ENCODE measurements at places on chromosomes 7 and 10.

- no peak for DNase-seq
Observed at GRCh38 chr7:103809229-103809994, 180.0 kb downstream of the RELN start.

GRCh38 chr10:110364531-110364937 lies 59.8 kb upstream of the SMNDC1 start:
- DNase-seq, result no peak

GRCh38 chr7:92813390-92814024 lies 22.9 kb downstream of the CDK6 start:
- no peak for DNase-seq

- DNase-seq, result no peak
Observed at GRCh38 chr7:101179713-101180112, 380 bp downstream of the NAT16 start.

- DNase-seq, result no peak
Observed at GRCh38 chr10:91149550-91149949, 70.9 kb upstream of the PCGF5 start.

- DNase-seq, result no peak
Observed at GRCh38 chr7:31022726-31023125, 29.4 kb upstream of the ADCYAP1R1 start.

GRCh38 chr7:74501298-74501697 lies 47.6 kb downstream of the GTF2IRD1 start:
- no peak for DNase-seq

DNA sequence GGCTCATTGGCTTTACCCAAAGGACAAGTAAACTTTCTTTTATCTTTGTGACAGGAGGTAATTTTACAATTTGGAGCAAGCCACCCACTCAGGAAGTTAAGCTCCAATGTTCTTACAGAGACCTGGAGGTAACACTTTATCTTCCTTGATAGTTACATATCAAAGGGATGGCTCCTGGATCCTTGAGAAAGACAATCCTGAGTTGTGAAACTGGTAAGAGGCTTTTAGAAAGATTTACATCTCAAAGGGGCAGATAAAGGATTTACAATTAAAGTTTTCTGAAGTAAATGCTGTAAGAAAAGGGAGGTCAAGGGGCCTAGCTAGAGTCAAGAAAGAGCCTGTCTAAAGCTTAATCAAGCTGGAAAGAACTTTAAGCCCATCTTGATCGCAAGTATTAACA lies 124.4 kb upstream of the ZNF804B start:
- DNase-seq, result no peak

DNA sequence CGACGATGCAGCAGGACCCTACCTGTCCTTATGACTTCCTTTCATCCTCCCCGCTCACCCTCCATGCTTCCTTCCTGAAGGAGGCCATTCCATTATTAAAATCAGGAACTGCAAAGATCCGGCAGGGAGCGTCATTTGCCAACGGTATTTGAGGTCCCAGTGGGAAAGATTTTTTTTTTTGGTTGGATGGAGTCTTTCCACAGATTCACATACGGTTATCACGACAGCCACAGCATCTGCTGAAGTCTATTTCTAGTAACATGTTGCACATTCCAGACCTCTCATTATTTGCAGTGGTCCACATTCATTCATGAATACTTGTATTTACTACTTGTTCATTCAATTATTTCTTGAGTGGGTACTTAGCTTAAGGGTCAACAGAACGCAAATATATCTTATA lies 94.7 kb upstream of the LYZL2 start:
- no peak for DNase-seq

DNA sequence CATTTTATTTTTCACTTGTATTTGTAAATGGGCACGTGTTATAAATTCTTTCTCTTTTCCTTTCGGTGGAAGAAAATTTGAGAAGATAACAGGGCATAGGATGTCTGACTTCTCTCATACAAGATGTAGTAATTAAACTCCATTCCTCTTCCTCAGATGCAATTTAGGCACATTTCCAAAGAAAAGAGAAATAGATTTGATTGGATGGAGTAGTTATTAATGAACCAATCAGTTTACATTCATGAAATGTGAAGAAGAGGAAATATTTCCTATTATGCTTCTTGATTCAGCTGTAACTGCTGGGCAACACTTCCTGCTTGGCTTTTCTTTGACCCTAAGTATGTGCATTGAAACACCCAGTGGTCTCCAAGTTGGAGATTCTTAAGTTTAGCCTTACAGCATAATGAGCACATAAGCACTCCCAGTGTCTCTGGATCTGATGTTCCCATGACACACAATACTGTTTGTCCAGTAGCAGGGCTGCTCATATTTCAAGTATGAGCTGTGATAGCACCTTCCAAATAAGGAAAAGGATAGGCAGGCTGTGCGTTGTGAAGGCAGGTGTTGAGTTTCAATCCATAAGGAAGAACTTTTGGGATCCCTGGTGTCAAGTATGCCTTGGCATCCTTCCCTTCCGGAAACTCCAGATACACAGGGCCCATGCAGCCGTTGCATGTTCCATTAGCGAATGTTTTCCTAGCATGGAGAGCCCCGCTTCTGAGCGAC lies 33.4 kb upstream of the COBL start:
- peak; percentile 52 for DNase-seq

DNA sequence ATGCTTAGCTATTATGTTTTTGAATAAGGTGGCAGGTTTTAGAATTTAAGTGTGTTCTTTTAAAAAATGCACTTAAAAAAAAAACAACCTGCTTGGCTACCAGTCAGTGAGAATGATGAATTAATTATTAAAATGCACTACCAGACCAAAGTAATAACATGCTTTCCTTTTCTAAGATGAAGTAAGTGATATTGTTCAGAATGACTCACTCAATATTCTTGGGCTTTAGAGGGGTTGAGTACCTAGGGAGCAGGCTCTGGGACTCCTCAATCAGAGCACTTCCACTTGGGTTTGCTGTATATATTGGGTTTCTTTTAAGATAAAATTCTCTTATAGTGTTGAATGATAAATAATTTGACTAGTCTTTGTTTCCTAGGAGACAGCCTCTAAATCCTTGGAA lies 8.6 kb downstream of the STAM start:
- no peak for DNase-seq

DNA sequence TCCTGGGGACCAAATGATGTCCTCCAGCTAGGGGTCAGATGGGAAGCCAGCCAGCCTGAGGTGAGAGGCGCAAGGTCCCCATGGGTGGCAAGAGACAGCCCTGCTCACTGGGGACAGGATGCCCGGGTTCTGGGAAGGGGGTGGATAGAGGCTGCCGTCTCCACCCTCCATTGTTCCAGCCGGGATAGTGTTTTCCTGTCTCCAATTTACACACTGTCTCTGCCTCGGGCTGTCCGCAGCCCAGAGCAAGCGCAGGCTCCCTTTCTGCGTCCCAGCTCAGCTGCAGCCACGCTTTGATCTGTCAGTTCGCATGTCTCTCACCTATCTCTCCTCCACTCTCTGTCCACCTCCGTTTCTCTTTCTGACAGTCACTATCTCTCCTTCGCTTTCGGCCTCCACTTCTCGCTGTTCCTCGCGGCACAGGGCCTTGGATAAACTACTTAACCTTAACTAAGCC lies 2.1 kb downstream of the EPHB4 start:
- no peak for DNase-seq

DNA sequence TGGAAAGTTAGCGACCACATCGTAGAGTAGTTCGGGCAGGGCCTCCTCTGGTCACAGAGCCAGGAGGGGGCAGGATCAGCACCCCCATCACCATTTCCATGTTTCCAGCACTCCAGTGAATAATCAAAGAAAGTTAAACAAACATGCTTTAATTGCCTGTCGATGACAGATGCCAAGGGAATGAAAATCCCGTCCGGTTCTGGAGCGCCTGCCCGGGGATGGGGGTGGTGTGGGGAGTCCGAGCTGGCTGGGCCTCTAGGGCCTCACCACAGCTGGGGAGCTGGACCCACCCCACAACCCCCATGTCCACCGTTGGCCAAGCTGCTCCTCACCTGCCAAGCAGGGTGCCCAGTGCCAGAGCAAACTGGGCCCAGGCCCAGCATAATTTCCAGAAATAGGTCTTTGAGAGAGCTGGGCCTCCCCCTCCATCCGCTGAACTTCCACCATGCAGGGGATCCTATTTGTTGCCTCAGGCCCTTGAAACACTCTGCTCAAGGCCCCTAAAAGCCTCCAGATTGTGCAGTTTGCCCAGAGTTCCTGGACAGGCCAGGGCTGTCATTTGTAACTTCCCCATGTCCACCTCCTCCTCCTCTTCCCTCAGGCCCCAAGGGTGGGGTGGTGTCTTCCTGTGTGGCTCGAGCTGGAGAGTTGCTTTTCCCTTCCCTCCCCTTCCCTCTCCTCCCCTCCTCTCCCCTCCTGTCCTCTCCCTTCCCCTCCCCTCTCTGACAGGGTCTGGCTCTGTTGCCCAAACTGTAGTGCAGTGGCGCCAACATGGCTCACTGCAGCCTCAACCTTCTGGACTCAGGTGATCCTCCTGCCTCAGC lies 101.0 kb downstream of the MYL10 start:
- no peak for DNase-seq

DNA sequence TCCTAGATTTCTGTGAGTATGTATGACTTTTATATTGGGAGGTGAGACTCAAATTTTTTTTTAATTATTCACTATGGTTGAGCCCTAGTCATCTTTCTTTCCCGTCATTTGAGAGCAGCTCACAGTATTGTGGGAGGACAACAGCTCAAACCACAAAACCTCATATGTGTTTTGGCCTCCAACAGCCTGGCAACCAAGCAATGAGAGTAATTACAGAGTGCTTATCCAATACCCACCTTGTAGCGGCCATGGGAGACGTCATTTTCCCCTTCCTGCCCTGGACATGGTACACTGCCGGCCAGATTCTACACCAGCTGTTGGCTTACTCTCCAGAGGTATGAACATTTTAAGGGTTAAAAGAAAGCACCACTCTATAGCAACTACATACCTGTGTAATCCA lies 49.1 kb downstream of the DOCK4 start:
- no peak for DNase-seq

- no peak for DNase-seq
Observed at GRCh38 chr10:79068203-79068561, 584 bp upstream of the ZMIZ1 start.

DNA sequence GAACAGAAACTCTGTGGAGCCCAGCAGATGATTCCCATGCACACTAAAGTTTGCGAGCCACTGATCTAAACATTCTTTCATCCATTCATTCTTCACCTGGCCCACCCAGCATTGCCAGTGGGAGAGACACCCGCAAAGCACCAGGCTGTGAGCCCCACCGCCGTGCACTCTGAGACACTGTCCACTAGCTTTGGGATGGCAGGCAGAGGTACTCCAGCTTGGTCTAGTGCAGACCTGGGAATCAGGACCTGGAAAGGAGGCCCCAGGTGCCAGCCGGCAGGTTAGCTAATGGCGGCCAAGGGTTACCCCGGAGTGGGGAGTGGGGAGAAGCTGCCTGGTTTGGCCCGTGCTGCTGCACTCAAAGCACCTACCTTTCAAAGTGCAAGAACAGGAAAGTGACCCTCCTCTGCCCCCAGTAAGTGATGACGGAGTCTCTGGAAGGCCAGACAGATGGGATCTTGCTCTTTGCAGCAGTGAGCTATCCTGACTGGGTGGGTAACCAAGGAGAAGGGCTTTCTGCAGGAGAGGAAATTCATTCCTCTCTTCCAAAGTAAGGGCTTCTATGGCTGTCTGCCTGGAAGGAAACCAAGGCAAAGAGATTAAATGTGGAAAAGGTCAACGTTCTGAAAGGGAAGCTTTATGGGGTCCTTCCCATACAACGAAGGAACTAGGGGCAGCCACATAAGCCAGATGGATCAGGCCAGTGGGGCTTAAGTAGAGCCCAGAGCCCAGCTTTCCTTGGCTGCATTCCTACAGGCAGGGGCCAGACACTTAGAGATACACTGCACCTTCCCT lies 74.2 kb upstream of the LRRC4 start:
- no peak for DNase-seq

DNA sequence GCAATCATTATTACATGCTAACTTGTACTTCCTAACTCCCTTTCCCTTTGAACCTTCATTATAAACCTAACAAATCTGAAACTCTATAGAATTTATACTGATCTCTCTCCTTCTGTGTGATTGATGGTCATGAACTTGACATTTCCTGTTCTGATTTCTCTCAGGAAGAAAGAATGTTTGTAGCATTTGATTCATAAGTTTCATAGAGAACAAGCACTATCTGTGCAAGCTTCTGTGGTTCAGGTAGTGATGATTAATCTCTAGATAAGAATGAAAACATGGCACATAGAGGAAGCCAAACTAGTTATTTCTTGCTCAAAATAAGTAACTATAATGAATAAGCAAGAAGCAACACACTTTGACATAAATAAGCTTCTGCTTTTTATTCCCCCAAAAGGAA lies 34.2 kb downstream of the TFPI2 start:
- DNase-seq, result no peak

- no peak for DNase-seq
Observed at GRCh38 chr7:24365606-24366005, 81.6 kb downstream of the NPY start.

- DNase-seq, result no peak
Observed at GRCh38 chr7:69060516-69060915, 537.8 kb upstream of the AUTS2 start.

DNA sequence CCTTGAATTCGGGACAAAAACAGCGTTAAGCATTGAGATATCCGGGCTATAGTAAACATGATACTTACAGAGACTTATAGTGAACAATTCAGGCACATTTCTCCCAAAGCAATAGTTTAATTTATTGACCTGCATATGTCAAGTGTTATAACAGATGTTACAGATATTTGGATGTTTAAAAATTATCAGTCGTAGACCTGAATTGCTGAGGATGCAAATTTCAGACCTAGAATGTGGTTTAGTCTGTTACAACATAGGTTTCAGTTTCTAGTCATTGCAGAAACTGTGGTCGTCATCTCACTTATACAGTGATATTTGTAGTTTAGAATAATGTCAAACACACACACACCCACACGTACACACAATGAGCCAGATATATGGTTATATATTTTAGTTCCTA lies 85.2 kb downstream of the VTI1A start:
- peak; percentile 19 for DNase-seq

- no peak for DNase-seq
Observed at GRCh38 chr7:47297120-47297519, 284.8 kb downstream of the TNS3 start.

DNA sequence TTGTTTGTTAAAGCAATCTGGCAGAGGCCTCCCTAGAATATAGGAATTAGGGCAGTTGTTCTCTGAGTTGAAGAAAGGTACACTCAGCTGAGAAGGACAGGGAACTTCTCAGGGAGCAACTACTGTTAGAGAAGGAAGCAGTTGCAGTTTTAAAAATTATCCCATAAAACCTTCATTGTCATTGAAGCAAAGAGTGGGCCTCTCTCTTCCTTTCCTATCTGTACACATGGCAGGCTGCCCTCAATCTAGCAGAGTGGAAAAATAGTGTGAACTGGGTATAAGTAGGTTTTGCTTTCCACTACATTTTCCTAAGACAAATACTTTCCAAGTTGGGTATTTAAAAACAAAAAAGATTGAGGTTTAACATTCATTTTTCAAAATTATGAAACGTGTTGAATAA lies 236.7 kb upstream of the KLF14 start:
- no peak for DNase-seq

- DNase-seq, result no peak
Observed at GRCh38 chr10:25017661-25018060, 1.2 kb downstream of the THNSL1 start.

Data from large intestine (tissue), 12 donors.